ENCODE measurements at places on chromosomes 13 and 19.

GRCh38 chr19:14519860-14520407 is 1.7 kb upstream of the DNAJB1 start:
- no peak for DNase-seq

DNA sequence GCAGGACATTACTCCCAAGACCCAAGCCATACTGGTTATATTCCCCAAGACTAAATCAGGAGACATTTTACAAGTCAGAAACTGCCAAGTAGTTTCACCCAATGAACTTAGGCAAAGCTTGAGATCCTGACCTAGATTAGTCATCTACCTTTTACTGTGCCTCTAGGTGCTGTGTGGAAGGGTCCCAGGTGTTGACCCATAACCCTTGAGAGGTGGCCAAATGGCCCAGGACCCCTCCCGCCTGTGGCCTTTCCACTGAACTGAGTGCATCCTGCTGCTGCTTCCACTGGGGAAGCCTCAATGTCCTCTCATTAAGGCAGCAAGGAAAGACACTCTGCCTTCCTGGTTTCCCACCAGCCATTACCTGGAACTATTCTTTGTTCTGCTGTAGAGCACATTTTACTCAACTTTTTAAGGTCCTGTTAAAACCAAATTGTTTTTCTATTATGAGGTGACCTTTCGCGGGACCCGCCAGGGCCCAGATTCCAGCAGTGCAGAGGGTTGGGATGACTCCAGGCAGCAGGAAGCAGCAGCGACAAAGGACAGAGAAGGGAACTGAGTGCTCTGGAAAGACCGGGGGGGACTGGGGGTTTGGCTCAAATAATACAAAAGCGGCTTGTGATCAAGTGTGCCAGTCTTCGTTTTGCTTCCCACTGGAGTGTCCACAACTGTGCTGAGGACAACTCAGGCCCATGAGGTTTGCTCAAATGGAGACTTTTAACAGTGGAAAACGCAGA is 27.1 kb downstream of the ANKRD10 start:
- no peak for DNase-seq

DNA sequence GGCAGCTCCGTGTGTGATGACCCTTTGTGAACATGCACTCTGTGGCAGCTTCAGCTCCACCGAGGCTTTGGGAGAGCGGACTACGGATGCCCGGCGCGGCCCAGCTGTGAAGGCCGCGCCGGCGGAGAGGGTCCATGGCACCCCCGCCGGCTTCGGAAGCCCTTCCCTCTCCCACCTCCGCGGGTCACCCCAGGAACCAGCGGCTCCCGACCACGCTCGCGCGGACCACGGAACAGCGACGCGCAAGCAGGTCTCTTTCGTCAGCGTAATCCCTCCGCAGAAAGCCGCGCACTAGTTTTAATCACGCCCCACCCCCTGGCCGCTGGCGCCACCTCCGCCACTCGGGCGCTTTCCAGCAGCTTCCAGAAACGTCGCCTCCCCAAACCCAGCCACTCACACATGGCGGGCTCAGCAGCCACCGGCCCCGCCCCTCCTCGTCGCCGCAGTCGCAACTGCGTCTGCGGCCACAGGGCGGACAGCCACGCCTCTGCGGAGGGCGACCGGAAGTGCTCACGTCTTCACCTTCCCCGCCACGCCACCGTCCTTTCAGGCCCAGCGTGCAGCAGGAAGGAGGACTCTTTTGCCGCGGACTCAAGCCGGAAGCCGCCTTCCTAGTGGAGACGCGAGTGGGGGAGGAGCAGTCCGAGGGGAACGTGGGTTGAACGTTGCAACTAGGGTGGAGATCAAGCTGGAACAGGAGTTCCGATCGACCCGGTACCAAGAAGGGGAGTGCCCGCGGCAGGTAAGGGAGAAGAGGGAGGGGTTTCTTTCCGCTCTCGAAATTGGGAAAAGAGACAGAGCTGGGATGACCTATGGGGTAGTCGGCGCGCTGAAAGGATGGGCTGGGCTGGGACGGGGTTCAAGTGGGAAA is at the start of gene USPL1:
TSS of gene USPL1 (plus strand) at position 606 of the 871 bp plus-strand sequence. CDS start 3,221 bp downstream, outside the sequence.
- DNase-seq = peak; percentile 89

DNA sequence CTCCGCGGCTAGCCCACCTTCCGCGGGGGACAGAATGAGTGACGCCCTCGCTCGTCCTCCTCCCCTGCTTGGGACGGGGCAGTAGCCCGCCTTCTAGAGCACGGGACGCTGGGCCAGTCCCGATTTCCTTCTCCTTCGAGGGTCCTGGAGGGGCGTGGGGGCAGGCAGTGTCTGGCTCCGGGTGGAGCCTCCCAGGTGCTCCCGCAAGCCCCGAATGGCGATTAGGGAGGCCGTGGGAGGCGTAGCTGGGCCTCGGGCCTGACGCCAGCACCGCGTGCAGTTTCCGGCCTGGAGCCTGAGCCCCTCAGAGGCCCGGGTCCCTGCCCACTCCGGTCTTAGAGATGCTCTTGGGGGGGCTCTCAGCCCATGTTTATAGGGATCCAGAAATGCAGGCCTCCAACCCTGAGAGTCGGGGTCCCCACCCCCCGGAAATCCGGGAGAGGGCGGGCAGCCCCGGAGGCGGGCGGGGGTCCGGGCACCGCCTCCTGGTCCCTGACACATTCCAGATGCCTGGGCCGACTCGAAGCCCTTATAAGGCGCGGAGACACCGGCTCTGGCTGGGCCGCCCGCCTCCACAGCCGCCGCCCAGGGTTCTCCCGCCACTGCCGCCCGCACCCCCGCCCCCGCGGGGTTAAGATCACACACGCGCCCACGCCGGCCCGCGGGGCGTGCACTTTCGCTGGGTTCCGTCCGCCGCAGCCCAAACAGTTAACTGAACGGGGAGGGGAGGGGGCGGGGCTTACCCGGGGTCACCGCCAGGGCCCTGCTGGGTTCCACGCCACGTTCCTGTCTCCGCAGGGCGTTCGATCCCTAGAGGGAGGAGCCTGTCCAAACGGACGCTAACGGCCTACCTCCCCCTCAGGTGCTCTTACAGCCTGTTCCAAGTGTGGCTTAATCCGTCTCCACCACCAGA is 1.5 kb downstream of the MYADM start:
- no peak for DNase-seq
